Prostate gland (tissue), 2 donors: ENCODE measurements at places on chromosomes 1 and 21.

DNA sequence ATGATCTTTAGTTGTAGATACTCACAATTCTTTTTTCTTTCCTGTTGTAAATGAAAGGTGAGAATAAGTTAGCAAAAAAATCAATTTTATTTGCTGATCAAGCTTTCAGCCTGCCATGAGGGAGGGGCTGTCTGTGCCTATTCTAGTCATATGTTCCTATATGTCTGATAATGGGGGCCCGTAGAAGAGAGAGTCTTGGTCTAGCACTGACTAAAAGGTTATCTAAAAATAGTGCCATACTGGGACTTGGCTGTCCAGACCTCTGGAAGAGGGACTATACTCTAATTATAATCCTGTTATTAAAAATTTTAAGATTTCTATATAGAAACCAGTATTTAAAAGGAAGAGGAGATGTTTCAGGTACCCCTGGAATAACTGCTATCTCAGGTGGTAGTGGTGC is 18.6 kb downstream of the GNAI3 start:
- no peak for DNase-seq

DNA sequence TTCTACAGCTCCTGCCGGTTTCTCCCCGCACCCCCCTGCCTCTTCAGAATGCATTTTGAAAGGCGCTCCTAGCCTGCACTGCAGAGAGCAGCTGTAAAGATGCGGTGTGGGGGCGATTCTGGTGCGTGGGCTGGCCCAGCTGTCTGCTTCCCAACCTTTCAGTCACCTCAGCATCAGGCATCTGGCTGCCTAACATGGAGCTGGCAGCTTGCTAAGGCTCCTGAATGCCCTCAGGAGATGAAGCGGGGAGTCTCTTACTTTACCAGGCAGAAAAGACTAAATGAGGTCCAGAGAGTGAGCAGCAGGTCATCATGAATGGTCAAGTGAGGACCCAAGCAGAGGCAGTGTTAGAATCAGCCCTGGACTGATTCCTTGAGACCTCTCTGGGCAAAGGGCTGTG is 8.7 kb downstream of the IER5 start:
- no peak for DNase-seq

GRCh38 chr1:152827173-152827572 is at the start of gene LCE1A:
TSS of gene LCE1A (plus strand) at chr1:152827473. CDS start at chr1:152827473, 0 bp downstream.
- DNase-seq = no peak

DNA sequence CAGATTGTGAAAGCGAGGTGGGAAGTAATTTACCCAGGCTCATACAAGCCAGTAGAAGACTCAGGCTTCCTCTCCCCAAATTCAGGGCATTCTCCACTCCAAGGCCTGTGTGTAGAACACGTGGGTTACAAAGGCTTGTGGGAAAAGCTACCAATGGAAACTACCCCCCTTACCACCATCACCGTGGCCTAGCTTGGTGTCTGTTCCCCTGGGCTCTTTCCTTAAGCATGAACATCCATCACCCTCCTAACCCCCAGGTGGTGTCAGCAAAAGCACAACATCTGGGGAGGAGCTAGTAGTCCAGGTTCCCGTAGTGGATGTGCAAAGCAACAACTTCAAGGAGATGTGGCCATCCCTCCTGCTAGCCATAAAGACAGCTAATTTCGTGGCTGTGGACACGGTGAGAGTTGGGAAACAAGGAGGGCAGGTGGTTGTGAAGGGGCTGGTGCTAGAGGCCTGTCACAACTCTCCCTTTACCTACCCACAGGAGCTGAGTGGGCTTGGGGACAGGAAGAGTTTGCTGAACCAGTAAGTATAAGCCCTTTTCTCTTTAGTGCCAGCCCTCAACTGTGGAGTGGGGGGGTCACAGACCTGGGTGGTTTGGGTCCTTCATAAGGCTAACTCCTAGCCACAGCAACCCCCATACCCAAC is 701 bp upstream of the MUTYH start:
- no peak for DNase-seq

GRCh38 chr21:44021064-44021463 is 9.0 kb downstream of the TRAPPC10 start:
- DNase-seq = no peak

GRCh38 chr1:239868058-239868832 is 223.4 kb upstream of the FMN2 start:
- DNase-seq = no peak

- DNase-seq = no peak
These were observed 159.9 kb upstream of the NR5A2 start for GRCh38 chr1:199867601-199868000.

DNA sequence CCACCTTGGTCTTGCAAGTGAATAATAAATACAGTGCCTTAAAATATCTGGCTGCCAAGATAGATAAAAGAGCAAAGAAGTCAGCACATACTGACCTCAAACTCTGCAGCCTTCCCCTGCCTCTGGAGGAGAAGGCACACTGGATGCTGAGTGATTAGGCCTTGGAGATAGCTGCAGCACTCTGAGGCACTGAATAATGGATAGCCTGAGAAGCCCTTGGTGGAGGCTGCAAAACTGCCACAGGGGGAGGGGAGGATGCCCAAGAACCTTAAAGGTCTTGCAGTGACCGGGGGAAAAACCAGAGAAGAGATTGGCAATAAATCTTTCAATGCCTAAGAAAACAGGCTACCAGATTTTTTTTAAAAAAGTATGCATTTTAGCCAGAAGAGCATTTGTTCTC is 167.4 kb upstream of the PRMT6 start:
- DNase-seq = no peak

DNA sequence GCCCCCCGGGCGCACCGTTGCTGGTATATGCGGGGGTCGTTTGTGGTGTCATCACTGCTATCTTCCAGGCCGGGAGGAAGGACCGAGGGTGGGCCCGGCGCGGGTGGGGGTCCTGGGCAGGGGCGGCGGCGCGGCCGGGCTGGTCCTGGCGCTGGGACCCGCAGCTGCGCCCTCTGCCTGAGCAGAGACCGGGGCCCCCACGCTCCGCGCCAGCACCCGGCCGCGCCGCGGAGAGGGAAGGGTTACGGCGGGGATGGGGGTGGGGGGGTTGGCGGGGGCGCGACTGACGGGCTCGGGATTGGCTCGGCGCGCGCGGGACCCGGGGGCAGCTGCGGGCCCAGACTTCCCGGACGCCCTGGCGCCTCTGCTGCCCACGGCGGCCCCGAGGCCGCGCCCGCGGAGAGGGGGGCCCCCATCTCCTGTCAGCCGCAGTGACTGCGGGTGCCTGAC is 13.8 kb upstream of the SAMD11 start:
- no peak for DNase-seq

DNA sequence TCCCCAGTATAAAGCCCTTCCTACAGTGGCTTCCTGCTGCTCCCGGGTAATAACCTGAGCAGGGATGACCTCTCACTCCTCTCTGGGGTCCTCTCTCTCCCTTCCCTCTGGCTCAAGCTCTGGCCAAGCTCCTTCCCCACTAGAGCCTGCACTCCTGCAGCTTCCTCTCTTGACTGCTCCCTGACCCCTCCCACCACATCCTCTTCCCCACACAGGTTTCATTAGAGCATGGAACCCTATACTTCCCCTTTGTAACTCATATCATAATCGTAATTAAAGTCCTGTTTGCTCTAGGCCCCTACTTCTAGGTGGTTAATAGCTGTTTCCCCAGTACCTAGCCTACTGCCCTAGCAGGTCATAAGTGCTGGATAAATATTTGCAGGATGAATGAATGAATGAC is 146.2 kb downstream of the C1orf21 start:
- DNase-seq = no peak

DNA sequence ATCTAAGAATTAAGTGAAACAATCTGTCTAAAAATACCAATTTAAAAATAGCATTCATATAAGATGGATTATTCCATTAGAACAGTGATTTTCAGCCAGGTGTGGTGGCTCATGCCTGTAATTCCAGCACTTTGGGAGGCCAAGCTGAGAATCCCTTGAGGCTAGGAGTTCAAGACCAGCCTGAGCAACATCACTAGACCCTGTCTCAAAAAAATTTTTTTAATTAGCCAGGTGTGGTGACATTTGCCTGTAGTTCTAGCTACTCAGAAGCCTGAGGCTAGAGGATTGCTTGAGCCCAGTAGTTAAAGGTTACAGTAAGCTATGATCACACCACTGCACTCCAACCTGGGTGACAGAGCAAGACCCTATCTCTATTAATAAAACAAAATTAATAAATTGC is 35.0 kb upstream of the SLC35A3 start:
- no peak for DNase-seq

- no peak for DNase-seq
These were observed 224.9 kb upstream of the JUN start for GRCh38 chr1:59008599-59009347.

DNA sequence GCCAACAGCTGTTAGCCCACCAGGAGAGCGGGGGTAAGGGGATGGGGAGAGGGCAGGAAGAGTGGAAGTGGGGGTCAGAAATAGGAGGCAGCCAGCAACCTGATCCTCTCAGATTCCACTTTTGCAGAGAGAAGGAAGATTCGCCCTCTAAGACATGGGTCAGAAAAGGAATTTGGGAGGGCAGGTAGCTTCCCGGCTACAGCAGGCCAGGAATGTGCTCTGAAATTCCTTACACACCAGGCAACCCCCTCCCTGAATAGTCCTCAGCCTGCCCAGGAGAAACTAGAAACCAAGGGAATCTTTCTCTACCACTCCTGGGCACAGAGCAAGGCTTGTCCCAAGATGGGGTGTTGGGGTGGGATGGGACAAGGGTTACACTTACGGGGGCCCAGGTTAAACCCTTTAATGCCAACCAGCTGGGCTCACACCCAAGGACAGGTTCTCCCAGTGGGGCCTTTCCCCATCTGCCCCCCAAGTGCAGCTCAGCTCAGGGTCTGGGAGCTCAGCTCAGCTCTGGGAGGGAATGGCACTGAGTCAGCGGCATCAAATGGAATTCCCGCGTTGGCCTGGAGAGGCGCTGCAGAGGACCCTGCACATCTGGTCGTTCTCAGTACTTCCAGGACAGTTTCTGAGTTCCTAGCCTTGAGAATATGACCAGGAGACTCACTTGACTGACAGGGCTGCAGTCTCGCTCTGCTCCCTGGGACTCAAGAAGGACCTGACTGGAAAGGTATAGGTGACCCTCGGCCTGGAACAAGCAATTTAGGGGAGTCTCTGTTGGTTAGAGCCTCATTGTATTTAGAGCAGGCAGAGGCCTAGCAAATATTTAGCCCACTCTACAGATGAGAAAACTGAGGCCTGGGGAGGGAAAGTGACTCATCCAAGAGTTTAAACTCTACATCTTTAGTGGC is 761 bp downstream of the TNNT2 start:
- no peak for DNase-seq

DNA sequence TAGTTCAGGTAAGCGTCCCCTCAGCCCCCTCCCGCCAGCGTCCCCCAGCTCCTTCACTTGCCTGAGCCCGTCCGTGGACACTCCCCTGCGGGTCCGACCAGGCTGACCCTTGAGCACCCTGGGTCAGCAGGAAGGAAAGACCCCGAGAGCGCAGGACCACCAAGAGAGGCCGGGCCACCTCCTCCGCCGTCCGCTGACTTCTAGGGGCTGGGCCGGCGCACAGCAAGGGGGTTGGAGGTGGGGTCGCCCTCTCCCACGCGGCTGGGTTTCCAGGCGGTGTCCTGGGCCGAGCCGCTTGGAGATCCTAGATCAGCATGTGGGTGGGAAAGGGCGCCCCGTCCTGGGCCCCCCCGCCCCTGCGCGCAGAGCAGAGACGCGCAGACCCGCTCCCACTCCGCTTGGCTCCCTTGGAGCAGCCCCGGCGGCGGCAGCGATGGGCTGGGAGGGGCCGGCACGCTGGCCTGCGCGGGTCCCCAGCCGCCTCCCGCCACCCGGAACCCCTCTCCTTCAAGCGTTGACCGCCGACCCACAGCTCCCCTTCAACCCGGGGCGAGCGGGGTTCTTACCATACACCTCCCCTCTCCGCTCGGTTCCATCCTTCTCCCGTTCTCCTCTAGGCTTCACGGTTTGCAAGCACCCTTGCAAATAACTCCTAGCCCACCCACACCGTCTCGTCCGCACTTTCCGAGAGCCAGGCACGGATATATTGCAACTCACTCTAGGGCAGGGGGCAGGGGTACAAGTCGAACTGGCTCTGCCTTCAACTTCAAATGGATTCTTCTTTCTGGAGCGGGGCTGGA is 7.5 kb downstream of the KNCN start:
- no peak for DNase-seq

GRCh38 chr21:43757601-43758000 is 18.5 kb downstream of the CSTB start:
- peak; percentile 48 for DNase-seq

- DNase-seq = peak; percentile 18
These were observed 770.7 kb upstream of the CXADR start for GRCh38 chr21:16742131-16742641.

- DNase-seq = no peak
These were observed 320.2 kb upstream of the NFIA start for GRCh38 chr1:60762176-60762575.

- no peak for DNase-seq
These were observed 23.1 kb downstream of the SOD1 start for GRCh38 chr21:31682620-31683019.

DNA sequence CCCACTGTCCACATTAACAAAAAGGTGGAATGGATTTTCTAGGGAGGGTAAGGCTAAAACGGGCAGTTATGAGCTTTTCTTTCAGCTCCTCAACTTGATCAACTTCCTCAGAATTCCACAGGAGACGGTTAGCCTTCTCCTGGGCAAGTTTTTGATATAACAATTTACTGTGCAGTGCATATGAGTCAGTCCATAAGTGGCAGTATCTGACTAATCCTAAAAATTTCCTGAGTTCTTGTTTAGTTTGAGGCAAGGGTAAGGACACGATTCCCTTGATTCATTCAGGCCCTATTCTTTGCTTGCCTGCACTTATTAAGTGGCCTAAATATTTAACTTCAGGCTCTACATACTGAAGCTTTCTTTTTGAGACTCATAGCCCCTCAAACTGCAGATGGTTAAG is 6.2 kb upstream of the AADACL3 start:
- no peak for DNase-seq

GRCh38 chr1:5161372-5161771 is 507.0 kb downstream of the AJAP1 start:
- no peak for DNase-seq

- no peak for DNase-seq
These were observed 86.4 kb downstream of the RUNX1 start for GRCh38 chr21:34962586-34963222.

- DNase-seq = no peak
These were observed 18.6 kb downstream of the KRTAP10-1 start for GRCh38 chr21:44521301-44521927.

GRCh38 chr1:98733782-98734112 is 72.2 kb downstream of the SNX7 start:
- no peak for DNase-seq

DNA sequence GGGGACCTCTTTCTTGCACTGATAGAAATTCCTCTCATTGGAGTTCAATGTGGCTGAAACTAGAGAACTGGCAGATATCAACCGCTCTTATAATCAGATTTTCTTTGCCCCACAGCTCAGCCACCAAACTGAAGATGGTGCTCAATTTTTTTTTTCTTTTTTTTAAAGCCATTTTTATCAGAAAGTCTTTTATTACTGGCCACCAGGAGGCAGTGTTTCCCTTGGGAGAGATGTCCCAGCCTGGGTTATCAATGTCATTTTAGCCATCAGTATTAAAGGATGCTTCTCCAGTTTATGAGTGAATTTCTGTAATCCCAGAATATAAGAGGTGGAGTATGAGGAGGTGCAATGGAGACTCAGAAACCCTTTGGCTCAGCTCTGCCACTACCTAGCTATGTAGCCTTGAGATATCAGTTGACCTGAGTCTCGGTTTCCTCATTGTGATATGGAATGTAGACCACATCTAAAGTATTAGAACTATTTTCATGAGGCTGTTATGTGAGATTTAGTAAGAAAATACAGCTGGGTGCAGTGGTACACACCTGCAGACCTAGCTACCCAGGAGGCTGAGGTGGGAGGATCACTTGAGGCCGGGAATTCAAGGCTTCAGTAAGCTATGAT is 27.6 kb downstream of the CD244 start:
- peak; percentile 32 for DNase-seq

- no peak for DNase-seq
These were observed 45.9 kb downstream of the ADSS2 start for GRCh38 chr1:244405856-244406255.
